ENCODE measurements at places on chromosomes 5 and 9. TPM values are rescaled to one million over a fixed set of nuclear protein-coding genes. Genes with fewer than 3 reads are reported as not detected.
A peak's percentile ranks its signal among the peaks of the same experiment; 100 is the strongest.

Gene WDR31
- 5.9 TPM for total RNA-seq

Gene MCIDAS
- 6.4 TPM for total RNA-seq

Gene SKIC3
- total RNA-seq, result 35.1 TPM

Gene SPATA31C1
- not detected for total RNA-seq

Gene LHX3
- not detected for total RNA-seq

Gene FIBCD1
- total RNA-seq, result 26.1 TPM

Gene TRUB2
- 42.1 TPM for total RNA-seq

Gene PCA3
- total RNA-seq, result not detected

Gene ZNF883
- total RNA-seq, result not detected

Gene SCGB3A2
- total RNA-seq, result not detected

GRCh38 chr5:159453209-159453608 lies 122.9 kb upstream of the IL12B start:
- DNase-seq, result no peak

DNA sequence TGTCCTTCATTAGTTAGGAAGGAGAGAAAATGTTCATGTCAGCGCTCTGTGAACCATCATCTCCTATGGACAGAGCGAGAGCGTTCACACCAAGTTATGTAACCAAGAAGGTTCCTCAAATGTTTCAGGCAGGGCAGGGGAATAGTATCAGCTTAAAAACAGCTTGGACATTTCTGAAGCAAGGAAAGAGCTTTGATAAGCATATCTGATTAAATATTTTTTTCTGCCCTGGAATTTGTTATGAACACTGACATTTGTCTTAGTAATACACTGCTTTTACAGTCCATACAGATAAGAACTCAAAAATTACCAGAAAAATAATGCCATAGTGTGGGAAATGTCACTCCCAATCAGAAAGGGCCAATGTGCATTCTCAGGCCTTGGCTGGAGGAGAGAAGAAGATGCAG lies 66.3 kb upstream of the LIFR start:
- DNase-seq, result no peak

DNA sequence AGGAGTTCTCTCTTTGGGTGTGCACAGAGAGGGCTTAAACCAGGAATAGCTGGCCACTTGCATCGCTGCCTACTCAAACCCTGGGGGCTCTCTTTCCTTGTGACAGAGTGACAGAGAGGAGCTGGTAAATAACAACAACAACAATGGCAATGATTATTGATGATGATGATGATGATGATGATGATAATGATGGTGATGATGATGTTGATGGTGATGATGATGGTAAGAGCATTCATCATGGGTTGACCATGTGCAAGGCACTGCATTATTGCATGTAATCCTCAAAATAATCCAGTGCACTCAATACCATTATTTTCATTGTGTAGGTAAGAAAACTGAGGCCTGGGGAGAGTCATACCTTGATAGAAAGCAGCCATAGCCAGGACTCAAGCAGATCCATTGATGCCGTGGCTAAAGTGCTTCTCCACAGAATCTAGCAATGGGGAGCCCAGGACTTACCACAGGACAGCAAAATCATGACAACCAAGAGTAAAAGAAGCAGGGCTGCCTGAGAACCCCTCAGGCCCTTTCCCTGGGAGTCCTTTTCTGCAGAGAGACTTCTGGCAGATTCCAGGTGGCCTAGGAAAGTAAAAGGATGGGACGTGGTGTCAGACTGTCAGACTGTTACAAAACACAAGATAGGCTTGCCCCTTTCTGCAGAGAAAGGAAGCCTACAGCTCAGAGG lies 4.8 kb downstream of the FOXI1 start:
- DNase-seq, result no peak

- no peak for DNase-seq
These were observed 5.5 kb upstream of the CXCL14 start for GRCh38 chr5:135584276-135584675.

DNA sequence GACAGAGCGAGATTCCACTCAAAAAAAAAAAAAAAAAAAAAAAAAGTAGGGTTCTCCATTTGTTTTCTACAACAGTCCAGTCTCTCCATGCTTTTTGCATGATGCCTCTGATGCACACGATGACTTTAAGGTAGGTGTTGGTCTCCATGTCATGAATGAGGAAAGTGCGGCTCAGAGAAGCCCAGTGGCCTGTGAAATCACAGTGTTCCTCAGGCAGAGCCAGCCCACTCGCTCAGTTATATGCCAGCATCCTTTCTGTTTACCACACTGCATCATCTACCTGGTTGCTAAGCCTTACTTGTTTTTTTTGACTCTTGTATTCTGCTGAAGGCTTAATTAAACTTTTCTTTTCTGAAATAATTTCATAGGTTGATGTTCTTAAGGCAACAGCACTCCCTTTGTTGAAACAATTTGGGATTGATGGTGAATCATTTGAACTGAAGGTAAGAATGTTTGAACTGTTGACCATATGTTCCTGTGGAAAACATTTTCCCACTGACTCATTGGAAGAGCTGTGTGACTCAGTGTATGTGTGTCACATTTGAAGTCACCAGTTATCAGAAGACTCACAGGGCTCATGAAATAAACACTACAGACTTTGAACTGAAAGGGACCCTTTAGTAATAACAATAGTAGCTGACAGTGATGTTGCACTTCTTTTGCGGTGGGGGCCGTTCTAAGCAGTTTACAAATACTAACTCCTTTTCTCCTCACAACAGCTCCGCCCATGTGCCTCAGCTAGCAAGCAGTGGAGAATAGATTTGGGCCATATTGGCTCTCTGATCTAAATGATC lies 40.2 kb downstream of the RCL1 start:
- peak; percentile 94 for DNase-seq

DNA sequence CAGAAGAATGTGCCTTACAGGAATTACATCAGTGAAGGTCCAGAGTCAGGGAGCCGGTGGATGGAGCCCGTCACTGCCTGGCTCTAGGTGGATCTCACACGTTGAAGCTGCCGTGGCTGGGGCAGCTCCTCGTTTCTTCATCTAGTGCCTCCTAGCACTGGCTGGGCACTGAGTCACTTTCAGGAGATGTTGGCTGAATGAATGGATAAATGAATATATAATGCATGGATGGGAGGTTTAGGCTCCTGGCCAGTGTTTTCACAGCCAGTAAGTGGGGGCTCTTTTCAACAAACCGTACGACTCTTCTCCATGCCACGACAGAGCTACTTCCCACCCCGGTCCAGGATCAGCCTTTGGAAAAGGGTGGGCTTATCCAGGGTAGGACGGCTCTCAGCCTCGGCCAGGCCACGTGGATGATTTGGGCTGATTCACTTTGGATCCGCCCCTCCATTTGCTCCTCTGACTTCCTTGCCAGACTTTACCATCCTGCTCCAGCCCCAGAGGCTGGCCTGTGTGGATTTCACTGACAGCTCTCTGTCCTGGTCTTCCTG lies 1.3 kb upstream of the SH3PXD2B start:
- no peak for DNase-seq

DNA sequence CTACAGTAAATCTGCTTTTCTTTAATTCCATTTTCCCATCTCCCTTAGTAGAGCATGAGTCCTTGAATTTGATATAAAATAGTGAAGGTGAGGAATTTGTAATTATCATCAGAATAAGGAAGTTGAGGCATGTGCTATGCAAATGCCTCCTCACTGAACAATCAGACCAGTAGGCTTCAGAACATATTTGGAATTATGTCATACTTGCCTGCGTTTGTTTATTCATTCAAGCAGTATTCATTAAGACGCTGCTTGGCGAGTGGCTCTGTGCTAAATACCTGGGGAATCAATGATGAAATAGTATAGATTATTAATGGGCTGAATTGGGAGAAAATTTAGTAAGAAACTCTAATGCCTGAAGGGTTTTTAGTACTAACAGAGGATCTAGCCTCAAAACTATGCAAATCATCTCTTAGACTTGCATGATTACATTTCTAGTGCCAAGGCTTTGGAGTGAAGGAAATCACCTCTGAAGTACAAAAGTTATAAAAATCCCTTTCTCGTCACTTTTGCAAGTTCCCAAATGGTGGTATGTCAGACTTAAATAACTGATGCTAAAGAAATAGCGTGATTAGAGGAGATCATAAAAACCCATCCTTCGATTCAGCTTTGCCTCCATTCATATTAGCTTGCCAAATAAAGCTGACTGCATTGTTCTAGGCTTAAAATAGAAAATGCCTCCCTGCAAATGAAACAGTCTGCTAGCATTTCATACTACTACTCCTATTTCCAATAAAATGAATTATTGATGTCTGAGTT lies 141.7 kb downstream of the PCSK5 start:
- no peak for DNase-seq

DNA sequence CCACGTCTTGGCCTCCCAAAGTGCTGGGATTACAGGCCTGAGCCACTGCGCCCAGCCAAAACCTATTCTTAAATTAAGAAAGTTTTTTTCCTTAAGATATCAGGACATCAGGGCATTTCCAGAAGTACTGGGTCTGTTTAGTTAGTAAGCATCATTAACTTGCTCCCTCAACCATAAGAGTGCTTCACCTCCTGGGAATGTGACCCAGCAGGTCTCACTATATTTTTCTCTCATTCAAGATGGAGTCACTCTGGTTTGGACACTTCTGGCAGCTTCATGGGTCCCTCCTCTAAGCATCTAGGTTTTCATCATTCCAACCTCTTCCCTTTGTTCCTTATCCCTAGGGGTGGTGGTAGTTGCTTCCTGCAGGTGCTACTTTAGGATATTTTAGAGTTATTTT lies 10.3 kb upstream of the BRD3OS start:
- DNase-seq, result no peak

DNA sequence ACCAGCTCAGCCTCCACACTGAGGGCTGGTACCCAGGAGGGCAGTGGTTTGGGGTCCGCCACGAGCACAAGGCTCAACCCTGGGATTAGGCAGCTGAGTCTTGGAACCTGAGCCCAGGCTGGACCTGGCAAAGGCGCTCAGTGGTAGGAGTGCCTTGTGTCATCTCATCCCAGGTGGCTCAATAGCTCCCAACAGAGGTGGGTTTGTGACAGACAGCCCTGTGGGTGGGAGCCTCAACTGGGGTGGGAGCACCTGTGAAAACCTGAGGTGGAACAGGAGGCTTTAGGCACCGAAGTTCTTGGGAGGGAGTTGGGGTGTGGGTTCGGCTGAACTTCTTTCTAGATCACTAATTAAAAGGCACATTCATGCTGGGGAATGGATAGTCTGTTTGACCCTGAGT lies 35.2 kb upstream of the SMU1 start:
- no peak for DNase-seq

DNA sequence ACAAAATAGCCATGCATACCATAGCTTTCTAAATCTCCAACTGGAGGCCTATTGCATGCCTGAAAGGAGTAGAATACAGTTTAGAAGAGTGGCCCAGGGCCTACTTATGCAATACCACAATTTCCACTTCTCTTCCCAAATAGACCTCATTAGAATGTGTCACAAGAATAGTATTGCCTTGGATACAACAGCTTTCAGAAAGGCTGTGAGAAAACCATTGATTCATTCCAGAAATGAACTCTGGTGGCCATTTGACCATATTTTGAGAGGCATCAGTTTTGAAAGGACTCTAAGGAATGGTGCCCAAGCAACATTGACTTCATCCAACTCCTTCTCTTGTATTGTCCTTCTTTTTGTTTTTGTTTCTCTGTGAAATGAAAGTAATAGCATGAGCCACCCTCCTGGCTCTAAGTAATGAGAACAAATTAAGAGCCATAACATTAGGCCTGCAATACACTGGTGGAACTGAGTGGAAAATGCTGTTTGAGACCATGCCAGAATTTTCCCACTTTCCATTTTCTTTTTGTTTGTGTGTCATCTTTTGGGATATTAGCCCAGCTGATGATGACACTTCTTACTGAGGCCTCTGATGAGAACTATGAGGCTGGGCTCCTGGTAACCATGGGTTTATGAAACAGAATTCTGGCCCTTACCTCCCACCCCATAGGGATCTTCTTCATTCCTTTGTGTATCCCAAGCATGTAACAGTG lies 90.2 kb downstream of the TMEM174 start:
- DNase-seq, result no peak

DNA sequence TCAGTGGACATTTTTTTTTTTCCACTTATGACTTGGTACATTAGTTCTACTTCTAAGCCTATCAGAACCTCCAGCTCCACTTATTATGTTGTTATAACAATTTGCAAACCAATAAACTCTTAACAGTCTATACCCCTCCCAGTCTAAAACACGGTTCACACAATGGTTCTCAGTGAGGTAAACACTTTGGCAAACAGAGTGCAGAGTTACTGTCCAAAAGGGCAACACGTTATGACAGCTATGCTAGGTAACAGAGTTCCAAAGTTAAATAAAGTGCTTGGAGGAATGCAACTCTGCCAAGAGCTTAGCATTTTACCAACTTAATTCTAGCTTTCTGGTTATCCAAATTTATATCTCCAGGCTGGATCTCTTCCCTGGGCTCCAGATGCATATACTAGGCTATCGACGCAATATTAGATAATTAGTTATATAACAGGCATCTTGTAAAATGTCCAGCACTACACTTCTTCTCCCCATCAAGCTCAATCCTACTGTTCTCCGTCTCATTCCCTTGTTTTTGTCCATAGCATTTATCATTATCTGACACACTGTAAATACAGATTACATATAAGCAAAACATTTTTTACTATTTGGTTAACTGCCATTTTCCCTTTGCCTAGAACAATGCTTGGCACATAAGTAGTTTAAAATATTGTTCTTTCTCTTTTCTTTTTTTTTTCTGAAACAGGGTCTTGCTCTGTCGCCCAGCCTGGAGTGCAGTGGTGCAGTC lies 14.3 kb downstream of the FNBP1 start:
- DNase-seq, result no peak

- DNase-seq, result no peak
These were observed 33.5 kb downstream of the ELL2 start for GRCh38 chr5:95927927-95928723.

GRCh38 chr5:6714226-6715041 lies 1.2 kb downstream of the TENT4A start:
- no peak for DNase-seq

DNA sequence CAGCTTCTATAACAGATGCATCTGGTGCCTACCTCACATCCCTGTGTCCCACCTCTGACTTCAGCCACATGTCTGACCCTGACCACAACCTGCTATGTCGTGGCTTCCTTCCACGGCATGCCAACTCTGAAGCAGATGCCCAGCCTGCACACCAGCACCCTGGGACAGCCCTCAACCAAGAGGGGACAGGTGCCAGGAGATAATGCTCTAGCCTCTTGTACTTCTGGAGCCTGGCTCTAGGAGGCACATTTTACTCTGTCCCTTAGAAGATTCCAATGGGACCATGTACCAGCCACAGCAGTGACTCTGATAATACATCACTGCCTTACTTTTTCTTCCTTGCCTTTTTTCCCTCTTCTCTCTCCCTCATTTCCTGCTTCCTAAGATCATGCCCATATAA lies 51.4 kb downstream of the EBF1 start:
- no peak for DNase-seq

GRCh38 chr5:6686915-6687409 lies 26.3 kb upstream of the TENT4A start:
- DNase-seq, result no peak

- peak; percentile 85 for DNase-seq
These were observed 164.2 kb downstream of the AUH start for GRCh38 chr9:91197232-91198181.

DNA sequence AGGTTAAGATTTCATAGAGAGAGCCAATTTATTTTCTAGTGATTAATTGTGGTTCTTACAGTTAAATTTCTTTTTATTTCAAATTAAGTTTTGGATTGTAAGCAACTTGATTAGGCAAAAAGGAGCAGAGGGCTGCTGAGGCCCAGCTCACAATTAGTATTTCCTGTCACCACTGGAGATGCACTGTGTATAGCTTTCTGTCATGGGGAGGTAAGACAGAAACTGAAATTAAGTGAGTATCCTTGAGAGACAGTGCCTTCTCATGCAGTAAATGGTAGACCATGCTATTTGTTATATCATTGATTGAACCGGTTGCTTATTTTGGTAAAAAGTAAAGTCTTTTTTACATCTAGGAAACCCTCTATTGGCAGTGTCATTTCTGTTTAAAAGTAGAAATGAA lies 190.7 kb downstream of the CCDC171 start:
- no peak for DNase-seq
